ENCODE measurements at places on chromosomes 13 and 19. TPM values are rescaled to one million over a fixed set of nuclear protein-coding genes. Genes with fewer than 3 reads are reported as not detected.

- H3K27ac ChIP-seq: no peak overlapping the region
- no peak overlapping the region for H3K4me3 ChIP-seq
- H3K27me3 ChIP-seq: no peaks in the 10 kb centered on the region
- DNase-seq: no peak
- H3K4me1 ChIP-seq: peaks cover 9% of the 10 kb centered on the region
Observed at GRCh38 chr13:51155776-51156515, 44.9 kb upstream of the C13orf42 start.

The KLK14 gene
- not detected for total RNA-seq

The CLEC17A gene
- 22.5 TPM for total RNA-seq

The FAM98C gene
- 18.7 TPM for total RNA-seq

The GPC6 gene
- 4.6 TPM for total RNA-seq
